ENCODE measurements at places on chromosomes 3 and 15.

GRCh38 chr3:170634663-170635384, 48.9 kb upstream of the SLC7A14 start:
- DNase-seq: no peak

- no peak for DNase-seq
Measured at GRCh38 chr15:68091743-68092142, 37.6 kb downstream of the PIAS1 start.

DNA sequence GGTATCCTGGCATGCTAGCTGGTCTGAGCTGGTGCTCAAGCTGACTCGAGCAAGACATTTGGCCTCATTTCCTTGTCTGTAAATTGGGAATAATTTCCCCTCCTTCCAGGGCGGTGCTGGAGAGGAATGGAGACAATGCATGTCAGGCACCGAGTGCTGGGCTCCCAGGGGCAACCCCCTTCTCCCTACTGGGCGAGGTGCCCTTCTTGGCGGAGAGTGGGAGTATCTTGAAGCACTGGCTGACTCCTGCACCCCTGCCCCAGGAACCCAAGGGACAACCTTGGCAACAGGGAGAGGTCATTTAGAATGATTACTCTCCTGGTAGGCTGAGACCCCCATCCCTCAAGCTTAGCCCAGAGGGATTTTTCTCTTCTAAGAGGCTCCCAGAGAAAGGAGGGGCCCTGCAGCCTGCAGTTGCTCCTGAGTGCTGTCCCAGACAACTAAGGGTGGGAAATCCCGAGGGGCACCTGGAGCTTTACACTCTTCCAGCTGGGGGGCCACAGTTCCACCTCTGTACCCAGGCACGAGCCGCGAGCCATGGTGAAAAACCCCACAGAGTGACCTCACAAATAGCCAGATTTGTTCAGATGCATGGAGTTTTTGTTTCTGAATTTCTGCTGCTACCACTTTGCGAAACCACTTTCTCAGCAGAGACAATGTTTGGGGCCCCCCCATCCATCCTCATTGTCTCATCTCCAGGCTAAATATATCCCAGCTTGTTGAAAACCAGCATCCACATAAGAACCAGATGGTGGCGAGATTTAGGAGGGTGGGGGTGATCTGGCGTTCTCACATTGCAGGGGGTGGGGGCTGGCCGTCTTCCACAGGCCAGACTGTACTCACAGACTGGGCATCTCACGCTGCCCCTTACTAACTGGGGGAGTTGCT, 44.8 kb downstream of the ABTB1 start:
- DNase-seq: no peak

DNA sequence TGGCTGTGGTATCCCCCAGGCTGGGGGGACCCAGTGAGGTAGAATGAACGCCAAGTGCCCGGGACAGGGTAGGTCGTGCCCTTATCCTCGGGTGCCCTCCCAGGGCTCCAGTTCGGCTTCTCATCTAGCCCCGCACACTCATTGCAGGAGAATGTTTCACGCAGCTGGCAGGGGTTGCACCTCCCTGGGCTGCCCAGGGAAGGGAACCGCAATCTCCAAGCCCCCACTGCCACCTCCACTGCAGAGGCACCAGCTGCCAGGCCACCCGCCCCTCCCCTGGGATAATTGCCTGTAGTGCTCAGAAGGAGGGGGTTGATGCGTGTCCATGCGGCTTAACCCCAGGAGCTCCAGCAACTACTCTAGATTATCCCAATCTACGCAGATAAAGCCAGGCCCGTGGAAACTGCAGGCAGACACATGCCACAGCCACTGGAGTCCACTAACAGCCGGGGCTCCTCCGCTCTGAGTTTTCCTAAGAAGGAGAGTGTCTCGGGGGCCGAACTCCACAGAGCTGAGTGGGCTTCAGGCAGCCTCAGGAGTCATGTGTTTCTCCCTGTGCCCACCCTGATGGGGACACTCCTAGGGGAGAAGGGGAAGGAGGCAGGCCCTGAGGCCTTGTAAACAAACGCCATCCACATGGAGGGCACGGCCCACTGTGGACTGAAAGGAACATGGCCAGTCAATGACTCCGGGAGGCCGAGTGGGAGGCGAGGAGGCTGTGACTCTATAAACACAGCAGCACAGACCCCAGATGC, 137.2 kb upstream of the IQSEC1 start:
- no peak for DNase-seq

- DNase-seq: no peak
Measured at GRCh38 chr3:120855665-120856437, 52.2 kb upstream of the STXBP5L start.

- DNase-seq: no peak
Measured at GRCh38 chr3:59845386-59845785, 795.6 kb upstream of the CFAP20DC start.

GRCh38 chr3:10996345-10997013, 3.9 kb downstream of the SLC6A1 start:
- no peak for DNase-seq

GRCh38 chr3:117547956-117548550, 838.5 kb downstream of the TUSC7 start:
- no peak for DNase-seq

- no peak for DNase-seq
Measured at GRCh38 chr15:29784413-29784812, 37.9 kb downstream of the TJP1 start.

GRCh38 chr3:29339016-29339833, 58.4 kb downstream of the RBMS3 start:
- DNase-seq: no peak

GRCh38 chr15:44734839-44735481, 1.4 kb upstream of the TRIM69 start:
- DNase-seq: no peak

DNA sequence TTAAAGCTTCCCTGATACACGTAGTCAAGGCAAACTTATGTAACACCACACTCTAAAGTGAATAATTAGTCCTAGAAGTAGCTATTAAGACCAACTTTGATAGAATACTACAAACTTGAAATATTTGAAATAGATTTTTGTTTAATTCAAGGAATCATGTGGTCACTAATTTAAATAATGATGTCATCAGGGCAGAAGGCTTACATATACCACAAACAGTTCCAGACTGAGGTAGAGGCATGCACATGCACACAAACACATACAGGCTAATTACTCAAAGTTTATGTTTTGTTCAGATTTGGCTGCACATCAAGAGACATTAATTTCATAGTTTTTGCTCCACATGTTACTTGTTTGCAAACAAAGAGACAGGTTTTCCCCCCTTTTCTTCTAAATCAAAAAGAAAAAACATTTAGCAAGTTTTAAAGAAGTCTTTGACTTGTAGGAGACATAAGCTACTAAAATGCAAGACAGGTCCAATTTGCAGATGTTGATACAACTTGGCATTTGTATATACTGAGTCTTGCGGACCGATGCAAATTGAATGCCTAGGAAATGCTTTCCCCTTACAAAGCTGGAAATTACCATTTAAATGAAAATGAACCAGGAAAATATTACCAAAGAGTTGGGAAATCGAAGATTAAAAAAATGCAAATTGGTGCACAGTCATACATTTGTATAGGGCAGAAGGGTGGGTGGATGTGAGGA, 594.8 kb downstream of the MAGI1 start:
- DNase-seq: no peak

- no peak for DNase-seq
Measured at GRCh38 chr3:79761441-79761840, 6.4 kb downstream of the ROBO1 start.

DNA sequence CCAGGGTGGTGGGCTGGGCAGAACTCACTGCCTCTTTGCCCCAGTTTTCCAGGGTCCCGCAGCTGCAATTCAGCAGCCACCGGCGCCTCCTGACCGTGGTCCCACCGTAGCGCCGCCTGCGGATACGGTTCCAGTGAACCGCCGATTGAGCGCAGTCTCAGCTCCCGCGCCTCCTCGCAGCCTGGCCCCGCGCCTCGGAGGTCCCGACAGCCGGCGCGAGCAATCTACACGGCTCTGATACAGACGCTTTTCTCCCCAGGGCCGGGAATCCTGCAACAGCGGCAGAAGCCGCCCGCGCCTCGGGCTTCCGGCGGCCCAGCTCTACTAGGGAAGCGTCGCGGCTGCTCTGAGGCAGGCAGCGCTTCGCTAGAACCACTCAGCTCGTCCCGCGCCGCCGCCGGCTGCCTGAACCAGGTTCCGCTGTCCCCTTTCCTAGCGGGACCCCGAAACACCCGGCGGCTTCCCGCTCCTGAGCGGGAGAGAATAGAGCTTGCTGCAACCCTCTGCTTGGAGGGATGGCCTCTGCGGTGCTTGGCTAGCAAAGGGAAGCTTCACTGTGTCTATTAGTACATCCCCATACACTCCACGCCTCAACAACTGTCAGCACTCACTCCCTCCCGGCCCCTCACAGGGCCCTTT, 3.1 kb downstream of the FOXL2NB start:
- DNase-seq: no peak

DNA sequence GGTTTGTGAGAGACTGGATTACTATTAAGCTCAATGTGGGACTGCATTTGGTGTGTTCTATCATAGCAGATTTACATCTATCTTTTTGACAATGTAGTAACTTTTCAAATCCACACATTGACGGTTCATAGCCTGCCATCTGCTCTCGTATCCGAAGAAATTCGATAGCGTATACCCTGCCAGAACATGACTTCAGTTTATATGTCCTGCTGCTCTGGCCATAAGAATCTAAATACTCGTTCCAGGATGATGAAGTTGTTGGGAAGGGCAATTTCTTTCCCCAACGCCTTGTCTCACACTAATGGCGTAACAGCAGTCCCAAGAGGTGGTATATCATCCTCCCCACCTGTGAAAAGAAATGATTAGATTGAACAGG, 180.0 kb downstream of the LSAMP start:
- DNase-seq: no peak

DNA sequence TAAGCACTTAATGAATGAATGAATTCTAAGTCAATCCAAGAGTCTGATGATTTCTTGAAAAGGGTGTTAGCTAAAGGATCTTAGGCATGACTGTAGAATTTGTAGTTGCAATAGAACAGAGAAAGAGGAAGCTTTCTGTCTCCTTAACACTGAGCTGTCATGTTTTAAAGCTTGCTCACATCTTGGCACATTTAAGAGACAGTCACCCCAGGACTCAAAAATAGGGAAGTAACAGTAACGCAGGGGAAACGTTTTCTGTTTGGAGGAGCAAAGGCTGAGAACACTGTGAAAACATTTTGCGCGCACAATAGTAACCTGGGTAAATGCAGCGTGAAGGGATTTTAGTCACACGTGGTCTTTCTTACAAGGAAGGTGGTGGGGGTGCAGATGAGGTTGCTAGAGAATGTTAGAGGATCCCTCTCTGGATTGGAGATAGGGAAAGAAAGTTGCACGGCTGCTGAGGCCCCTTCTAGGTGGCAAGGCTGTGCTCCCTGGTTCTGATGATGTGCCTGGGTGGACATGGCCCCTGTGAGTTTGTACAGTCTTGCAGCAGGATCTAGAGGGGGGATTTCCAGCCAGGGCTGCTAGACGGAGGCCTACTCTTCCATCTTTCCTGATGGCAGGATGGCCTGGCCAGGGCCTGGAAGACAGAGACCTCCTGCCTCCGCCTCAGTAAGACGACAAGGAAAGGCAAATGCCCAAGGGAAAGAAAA, 12.0 kb downstream of the STARD5 start:
- DNase-seq: no peak

GRCh38 chr3:117619805-117620204, 910.2 kb downstream of the TUSC7 start:
- DNase-seq: no peak

GRCh38 chr15:39251413-39252133, 329.3 kb upstream of the THBS1 start:
- no peak for DNase-seq

DNA sequence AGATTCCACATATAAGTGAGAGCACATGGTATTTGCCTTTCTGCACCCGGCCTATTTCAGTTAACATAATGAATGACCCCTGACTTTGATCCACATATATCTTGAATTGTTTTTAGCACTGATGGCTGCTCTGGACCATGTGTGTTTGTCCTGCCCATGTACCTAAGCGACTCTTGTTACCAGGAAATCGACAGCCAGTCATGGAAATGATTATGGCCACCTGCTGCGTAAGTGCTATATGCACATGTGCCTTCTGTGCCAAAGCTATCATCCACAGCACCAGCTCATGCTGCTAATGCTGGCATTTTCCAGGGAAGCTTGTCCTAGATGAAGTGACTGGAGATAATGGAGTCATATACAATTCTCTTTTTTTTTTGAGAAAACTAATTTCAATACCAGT, 103.7 kb downstream of the PEX5L start:
- no peak for DNase-seq

DNA sequence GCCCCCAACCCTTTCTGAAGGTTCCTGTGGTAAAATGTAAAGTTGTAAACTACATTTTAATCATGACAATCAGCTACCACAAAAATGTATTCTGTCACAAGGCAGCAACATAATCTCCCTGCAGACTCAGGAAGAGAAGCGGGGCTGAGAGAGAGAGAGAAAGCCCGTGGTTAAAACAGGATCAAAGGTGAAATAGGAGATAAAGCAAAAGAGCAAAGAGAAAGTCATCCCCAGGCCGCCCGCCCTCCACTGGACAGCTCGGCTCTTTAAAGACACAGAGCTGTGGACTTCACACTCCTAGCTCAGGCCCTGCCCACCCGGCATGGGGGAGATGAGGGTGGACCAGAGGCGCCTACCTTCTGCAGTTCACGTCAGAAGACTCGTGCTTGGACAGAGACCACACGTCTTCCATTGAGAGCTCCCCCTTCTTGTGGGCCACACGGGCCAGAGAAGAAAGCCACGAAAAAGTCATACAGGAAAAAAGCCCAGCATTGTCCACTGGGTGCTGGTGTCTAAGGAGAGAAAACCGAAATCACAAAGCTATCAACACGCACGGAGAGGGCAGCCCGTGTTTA, 29.4 kb downstream of the ABCC5 start:
- no peak for DNase-seq

DNA sequence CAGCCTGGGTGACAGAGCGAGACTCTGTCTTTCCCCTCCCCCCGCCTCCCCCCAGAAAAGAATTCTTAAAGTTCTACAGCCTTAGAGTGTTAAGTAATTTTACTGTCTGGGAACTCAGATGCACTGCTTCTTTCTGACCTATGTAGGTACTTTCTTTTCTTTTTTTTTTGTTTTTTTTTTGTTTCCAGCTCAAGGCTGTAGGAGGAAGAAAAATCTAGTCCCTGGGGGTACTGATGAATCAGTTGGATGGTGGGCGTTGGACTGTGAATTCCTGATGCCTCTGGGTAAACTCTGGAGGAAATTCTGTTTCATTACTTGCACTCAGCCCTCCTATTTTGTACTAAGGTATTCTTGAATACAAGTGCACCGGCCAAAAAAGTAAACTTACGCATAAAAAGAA, 10.8 kb downstream of the GHRL start:
- no peak for DNase-seq

DNA sequence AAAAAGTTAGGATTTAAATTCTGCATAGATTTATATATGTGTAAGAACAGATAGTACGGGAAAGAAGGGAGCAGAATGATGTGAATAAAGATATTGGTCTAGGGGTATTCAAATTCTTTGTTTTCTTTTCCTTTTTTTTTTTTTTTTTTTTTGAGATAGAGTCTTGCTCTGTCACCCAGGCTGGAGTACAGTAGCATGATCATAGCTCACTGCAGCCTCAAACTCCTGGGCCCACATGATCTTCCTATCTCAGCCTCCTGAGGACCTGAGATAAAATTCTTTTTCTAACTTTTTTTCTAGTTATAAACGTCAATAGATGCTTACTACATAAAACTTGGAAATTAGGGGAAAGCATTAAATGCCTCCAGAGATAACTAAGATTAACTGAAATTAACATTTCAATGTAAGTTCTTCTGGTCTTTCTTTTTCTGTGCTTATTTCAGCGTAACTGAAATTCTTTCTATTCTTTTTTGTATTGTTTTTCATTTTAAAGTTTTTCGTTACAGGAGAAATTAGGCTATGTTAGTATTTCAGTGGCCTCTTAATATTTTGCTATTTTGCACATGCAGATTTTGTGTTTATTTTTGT, 29.2 kb downstream of the UBE2Q2 start:
- no peak for DNase-seq

All from activated T-helper 1 cell treated with anti-CD3 and anti-CD28 coated beads, Interleukin-2, amount 50 U/mL, for 16 hours (primary cell).